RPMI7951 (cell line): ENCODE measurements at places on chromosomes 16 and 17.
A peak's percentile ranks its signal among the peaks of the same experiment; 100 is the strongest.

- peak; percentile 85 for DNase-seq
These were observed 45.0 kb downstream of the B9D1 start for GRCh38 chr17:19317359-19318095.

DNA sequence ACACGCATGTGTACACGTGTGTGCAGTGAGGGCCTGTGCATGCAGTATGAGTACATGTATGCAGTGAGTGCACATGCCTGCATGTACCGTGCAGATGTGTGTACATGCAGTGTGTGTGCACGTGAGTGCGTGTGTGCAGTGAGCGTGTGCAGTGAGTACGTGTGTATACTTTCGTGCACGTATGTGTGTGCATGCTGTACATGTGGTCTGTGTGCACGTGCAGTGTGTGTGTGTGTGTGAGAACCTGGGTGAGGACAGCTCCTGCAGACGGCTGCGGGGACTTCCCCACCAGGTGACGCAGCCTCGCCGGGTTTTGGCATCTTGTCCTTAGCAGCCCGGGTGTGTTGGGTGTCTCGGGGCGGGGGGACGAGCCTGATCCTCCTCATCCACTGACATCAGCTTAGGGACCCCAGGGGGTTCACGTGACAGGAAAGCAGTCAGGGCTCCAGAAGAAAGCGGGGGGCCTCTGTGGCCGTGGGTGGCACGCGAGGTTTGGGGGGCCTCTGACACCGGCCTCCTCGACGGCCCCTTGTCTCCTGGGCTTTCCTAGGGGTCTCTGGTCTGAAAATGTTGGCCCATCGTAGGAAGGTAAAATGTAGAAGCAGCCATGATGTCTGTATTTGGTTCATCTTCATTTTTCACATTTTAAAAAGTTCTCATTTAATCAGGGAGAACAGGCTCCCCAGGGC lies 119.6 kb upstream of the ZNF750 start:
- no peak for DNase-seq

GRCh38 chr17:59401725-59402124 lies 70.3 kb downstream of the YPEL2 start:
- no peak for DNase-seq

- no peak for DNase-seq
These were observed 38.9 kb downstream of the AKAP10 start for GRCh38 chr17:19938736-19939135.

DNA sequence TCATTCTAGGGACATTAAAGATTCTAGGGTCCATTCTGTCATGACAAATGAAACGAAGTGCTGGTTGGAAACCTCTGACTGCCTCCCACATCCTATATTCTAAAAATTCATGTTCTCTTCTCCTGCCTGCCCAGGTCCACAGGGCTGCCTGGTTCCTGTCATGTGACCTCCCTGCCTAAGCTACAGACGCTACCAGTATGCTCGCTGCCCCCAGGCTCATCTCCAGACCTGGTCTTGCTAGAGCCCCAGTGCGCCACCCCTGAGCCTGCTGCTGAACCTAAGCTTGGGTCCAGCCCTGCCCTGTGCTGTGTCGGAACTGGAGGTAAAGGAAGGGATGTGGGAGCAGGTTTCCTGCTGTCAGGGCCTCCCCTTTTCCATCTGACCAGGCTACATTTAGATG lies 231.6 kb upstream of the CDH5 start:
- no peak for DNase-seq

DNA sequence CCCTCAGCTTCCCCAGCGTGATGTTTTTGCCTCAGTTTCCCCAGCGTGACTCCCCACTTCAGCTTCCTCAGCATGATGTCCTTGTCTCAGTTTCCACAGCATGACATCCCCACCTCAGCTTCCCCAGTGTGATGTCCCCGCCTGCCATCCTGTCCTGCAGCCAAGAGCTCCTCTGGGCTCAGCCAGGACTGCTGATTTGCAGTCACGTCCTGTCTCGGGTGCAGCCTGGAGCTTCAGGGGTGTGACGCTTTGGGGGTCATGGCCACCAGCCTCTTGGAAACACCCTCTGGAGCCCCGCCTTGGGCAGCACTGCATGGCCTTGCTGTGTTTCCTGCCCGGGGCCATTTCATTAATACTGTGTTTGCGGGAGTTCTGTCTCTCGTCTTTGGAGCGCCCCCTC lies 16.5 kb upstream of the NUDT16L1 start:
- no peak for DNase-seq

DNA sequence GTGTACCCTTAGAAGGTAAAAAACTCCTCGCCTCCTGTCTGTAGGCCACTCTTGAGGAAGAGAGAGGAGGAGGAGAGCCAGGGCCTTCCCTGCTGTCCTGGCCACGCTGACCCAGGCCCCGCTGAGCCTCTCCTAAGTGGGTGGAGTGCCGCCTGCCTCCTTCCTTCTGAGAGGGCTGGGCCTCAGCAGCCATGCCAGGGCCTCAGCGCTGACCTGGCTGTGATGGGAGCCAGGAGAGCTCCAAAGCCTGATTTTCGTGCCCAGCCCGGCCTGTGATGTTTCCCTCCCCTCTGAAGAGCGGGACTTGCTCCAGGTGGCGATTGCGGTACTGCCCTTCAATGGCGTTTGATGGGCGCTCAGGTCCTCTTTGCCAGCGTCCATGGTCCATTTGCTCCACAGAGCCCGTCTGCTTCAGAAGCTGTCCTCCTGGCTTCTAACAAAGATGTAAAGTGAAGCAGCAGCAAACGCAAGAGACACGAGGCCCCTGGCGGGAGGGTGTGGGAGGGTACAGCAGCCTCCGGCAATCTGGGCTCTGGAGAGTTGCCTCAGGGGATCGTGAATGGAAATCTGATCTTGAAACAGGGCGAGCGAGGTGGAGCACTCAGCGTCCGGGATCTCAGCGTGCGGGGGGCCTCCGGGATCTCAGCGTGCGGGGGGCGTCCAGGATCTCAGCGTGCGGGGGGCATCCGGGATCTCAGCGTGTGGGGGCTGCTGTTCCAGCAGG lies 93.5 kb downstream of the NPIPB11 start:
- no peak for DNase-seq

- peak; percentile 78 for DNase-seq
These were observed 12.2 kb downstream of the BANP start for GRCh38 chr16:87963400-87963799.

GRCh38 chr17:7932949-7933348 lies 943 bp downstream of the CNTROB start:
- DNase-seq, result peak; percentile 88

- no peak for DNase-seq
These were observed 19.2 kb upstream of the MEIOC start for GRCh38 chr17:44637066-44637465.

DNA sequence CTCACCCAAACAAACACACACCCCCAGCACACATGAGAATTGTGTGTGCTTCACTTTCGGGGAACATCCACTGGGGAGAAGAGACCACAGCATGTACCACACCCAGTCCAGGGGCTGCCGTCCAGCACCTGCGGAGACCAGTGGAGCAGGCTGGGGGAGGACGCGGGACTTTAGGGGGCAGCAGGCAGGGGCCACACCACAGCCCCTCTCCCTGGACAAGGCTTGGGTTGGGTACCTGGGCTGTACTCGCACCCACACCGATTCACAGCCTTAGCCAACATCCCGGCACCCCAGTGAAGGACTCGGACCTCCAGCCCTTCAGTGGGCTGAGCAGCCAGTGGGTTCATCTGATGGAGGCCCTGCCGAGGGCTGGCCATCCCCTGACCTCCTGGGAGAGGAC lies 63.3 kb downstream of the RBFOX3 start:
- DNase-seq, result no peak

DNA sequence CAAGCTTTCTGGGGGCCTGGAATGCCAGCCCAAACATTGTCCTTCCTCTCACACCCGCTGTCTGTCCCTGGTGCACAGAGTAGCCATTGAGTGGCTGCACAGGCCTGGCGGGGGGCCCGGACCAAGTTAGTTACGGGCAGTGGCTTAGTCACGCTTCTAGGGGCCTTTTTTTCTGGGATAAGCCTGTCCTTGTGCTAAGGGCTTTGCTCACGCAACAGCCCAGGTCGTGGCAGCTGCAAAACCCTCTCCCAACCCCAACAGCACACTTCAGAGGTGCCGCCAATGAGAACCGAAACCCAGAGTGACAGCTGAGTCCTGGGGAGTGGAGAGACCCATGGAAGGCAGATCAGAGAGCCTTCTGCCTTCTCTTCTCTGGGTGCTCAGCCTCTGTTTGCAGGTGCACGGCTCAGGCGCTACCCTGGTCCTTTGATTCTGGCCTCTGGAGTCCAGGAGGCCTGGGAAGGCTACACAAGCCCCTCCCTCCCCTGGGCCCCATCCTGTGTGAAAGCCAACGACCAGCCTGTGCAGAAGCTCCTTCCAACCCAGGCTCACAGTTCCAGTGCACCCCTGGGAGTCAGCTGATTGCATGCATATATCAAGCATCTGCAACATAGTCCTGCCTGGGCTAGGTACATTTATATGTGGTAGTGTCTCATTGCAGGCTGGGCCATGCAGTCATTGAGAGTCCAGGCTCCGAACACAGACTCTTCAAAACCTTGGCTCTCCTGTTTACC lies 9.1 kb downstream of the WSCD1 start:
- DNase-seq, result peak; percentile 57

- DNase-seq, result no peak
These were observed 8.4 kb downstream of the FBRS start for GRCh38 chr16:30666681-30667080.

DNA sequence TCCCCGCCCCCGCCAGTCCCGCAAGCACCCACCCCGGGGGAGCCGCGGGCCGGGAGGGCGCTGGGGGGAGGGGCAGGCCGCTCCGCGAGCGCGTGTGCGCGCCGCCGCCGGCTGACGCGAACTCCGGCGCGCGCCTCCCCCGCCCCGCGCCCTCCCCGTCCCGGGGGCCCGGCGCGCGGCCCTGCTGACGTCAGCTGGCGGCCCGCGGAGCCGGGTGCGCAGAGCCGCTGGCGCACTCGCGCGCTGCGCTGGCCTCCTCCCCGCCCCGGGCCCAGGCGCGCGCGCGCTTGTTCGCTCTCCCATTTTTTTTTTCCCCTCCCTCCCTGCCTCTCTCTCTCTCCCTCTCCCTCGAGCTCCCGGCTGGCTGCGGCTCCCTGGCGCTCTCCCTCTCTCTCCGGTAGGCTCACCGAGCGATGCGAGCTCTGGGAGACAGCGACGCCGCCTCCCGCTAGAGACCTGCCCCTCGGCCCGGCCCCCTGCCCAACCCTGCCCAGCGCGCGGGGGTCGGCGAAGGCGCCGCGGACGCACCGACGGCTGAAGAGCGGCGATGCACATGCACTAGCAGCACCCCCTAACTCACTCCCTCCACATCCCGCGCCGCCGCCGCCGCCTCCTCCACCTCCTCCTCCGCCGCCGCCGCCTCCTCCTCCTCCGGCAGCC lies at the start of gene GNAO1:
Gene GNAO1 (plus strand): TSS at position 334 of the 660 bp plus-strand sequence. CDS start 747 bp downstream, outside the sequence.
- peak; percentile 76 for DNase-seq

- peak; percentile 92 for DNase-seq
These were observed 14.7 kb downstream of the CA7 start for GRCh38 chr16:66858740-66859396.

DNA sequence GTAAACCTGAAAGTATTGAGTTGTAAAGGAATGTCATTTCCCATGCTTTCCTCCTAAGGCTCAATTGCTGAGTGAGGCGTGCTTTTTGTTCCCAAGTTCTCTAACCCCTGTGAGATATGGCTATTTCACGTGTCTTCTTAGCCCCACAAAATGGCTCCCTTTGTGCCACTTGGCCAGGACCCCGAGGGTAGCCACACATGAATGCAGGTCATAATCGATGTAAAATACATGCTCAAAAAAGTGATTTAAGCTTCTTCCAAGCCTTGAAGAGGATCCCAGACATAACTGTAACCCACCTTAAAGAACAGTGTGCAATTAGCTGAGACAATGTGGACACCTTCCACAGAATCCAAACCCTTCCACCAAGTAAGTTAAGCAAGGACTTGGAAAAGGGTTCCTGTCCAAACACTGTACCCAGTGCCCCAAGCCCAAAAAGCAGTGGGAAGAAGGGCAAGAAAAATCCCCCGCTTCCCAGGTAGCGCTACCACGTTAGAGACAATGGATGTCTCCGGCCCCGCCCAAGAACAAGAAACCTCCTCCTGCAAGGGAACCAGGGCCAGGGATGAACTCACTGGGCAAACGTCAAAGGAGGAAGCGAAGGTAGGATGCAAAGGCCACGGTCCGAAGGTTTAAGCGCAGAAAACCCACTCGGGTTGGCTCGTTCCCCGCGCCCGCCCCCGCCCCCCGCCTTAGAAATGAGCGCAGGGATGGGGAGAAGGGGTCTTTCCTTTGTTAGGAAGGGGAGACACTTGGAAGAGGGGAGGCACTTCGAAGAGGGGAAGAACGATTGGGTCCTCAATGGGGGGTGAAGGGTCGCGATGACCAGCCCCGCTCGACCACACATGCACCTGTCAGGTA lies 1.2 kb downstream of the JPT1 start:
- peak; percentile 36 for DNase-seq

GRCh38 chr17:41393826-41394225 lies 3.6 kb downstream of the KRT31 start:
- no peak for DNase-seq

DNA sequence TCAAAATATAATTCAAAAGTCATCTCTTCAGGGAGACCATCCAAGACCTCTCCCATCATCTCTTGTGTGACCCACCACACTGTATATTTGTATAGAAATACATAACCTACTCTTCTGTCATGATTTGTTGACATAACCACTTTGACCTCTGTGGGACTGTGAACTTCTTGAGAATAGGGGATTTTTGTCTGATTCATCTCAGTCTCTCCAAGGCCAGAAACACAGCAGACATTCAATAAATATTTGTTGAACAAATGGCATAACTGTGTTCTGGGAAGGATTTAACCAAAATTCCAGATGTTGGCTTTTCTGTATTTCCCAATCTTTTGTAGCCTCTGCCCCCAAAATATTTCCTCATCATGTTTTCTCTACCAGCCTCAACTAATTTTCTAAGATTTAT lies 169.7 kb downstream of the CDH11 start:
- peak; percentile 56 for DNase-seq

DNA sequence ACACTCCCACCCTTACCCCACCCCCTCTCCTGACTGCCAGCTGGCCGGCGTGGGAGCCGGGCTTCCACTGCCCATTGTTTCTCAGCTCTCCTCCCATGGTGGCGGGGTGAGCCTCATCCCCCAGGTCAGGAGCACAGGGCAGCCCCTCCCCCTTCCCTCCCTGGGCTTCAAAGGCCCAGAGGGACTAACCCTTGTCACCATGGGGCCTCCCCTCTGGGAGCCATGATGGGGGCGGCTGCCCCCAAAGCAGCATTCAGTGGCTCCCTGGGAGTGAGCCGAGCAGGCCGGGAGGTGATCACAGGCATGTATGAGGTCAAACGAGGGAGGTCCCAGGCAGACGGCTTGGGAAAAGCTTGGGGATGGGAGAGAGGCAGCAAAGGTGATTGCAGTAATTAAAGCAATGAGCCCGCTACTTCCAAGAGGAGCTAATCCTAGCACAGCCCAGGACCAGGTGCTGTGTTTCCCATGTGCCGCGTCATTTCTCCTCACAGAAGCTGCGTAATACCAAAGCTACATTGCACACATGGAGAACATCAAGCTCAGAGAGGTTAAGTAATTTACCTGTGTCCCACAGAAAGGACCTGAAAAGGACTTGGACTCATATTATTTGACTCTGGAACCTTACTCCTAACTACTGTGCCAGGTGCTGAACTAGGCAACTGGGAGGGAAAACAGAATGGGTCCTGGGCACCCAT lies 24.5 kb downstream of the CDK5RAP3 start:
- no peak for DNase-seq

- no peak for DNase-seq
These were observed 283.9 kb upstream of the EEF2KMT start for GRCh38 chr16:5381481-5381880.
